Brain pericyte (primary cell): ENCODE measurements at places on chromosomes 4 and X.
A peak's percentile ranks its signal among the peaks of the same experiment; 100 is the strongest.

DNA sequence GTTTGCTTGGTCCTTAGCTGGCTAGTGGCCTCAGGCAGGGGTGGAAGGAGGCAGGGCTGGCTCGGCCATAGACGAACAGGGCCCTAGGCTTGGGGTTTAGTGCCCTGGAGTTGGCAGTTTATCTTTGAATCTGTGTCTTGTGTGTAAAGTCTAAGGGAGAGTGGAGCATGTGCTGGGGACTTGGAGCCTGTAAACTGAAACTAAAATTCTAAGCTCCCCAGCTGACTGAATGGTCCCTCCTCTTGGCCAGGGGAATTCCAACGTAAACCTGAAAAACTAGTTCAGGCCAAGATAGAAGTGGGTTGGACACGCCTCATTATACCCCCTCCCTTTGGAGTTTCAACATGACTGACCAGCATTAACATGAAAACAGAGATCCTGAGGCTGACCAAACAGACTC, 46.1 kb upstream of the GPR78 start:
- DNase-seq: no peak

DNA sequence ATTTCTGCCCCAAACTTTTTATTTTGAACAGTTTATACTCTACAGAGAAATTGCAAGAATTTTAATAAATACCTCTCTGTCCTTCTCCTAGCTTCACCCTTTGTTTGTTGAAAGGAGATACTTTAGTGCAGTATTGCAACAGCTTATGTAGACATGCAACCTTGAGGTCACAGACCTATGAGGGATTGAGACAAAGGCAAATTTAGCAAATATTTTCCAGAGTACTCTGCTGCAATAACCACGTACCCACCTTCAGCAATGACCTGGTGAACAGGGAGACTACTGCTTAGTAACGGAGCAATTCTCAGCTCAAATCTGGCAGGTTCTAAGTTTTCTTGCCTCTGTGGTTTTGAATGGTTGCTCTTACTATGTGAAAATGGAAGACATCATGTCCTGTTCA, 13.2 kb downstream of the FGA start:
- no peak for DNase-seq

- DNase-seq: peak; percentile 22
Observed at GRCh38 chr4:116358633-116359222, 726.6 kb downstream of the TRAM1L1 start.

DNA sequence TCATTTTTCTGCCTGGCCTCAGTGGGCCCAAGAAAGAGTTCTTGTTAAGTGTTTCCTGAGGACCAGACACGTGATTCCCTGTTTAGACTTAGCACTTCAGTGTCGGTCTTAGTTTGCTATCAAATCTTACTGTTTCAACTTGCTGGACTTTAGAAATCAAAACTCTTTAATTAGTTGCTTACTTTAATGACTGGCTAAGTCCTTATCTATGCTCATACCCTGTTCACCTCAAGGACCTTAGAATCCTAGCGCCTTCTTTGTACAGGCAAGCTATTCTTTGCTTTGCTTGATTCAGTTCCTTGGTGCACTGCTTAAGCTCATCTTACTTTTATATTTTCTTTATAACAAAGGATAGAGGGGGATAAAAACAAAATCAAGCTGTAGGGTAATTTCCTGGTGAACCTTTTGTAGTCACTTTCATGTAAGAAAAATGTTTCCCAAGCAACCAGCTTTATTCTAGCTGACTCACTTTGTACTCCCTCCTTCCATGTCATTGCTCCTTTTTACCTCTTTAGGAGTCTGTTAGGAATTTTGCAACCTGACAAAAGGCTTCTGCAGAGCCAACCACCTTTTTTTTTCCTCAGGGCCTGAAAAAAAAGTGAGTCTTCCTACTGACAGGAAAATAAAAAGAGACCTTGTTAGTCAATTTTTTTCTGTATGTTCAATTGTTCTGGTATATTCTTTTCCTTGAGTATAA, 14.7 kb downstream of the WDR44 start:
- DNase-seq: no peak

- DNase-seq: no peak
Observed at GRCh38 chr4:109547394-109547793, 12.7 kb upstream of the MCUB start.

DNA sequence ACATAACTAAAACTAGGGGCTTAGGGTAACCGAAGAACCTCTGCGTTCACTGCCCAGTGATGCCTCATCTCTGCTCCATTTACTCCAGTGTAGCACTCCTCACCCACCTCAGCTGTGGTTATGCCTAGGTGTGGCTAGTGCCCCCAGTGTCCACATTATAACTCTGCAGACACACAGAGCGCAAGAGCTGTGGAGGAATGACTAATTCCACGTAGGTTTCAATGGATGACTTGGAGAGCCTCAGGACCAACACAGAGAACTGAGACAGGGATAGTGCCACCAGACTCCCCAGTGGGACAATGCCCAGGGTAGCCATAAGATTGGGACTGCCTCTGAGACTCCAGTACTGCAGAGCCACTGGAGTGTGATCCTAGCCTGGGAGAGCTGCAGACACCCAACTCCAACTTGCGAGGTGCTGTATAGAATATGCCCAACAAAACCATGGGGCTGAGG, 542.4 kb upstream of the DIPK2B start:
- no peak for DNase-seq

DNA sequence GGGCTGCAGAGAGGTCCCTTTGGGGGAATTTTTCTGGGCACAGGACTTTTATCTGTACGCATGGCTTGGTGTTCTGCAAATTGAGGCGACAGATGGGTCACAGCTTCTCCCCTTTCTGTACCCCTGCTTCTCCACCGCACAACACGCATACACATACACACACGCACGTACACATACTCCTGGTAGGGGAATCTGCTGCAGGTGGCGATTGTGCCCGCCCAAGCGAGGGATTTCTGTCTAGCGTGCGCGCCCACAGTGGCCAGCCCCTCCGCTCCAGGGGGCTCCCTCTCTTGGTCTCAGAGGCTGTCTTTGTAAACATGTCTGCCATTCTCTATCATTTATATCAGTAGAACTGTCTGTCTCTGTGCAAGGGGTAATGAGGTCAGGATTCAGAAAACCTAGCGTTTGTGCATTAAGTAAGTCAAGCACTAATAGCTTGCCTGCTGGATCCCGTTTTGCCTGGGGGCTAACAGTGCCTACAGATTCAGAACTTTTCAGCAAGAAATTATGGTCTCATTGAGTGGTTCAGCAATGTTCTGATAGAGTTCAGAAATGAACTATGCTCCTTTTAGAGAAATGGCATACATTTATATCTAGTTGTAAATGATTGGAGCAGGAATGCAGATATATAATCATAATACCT, 2.2 kb downstream of the GRID2 start:
- no peak for DNase-seq

DNA sequence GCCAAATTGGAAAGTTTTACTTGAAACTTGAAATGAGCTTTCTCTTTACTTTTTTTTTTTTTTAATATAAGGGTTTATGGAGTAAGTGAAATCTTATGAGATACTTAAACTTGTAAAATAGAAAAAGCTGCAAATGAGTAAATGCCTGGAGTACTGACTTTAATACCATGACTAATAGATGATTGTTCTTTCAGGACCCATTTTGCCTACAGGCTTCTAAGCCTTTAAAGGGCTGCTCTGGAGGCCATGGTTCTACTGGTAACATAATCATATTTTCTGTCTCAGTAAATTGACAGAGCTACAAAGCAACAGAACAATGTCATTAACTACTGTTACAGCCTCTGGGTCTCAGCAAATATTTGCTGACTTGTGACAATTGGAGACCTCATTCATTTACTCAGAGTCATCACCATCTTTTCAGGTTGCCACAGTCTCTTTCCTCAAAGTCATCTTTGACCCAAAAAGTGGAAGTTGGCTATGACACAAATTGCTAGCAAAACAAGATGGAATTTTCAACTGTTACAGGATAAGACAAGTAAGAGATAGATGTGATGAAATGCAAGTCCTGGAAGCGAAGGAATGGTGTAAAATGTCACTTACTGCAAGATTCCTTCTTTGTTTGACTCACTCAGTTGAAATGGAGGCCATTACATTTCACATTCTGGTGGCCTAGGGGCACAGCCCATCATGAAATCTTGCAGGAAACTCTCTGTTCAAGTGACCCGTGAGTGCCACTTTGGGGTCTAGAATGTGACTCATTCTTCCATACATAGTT, 132.7 kb downstream of the BTC start:
- DNase-seq: no peak

DNA sequence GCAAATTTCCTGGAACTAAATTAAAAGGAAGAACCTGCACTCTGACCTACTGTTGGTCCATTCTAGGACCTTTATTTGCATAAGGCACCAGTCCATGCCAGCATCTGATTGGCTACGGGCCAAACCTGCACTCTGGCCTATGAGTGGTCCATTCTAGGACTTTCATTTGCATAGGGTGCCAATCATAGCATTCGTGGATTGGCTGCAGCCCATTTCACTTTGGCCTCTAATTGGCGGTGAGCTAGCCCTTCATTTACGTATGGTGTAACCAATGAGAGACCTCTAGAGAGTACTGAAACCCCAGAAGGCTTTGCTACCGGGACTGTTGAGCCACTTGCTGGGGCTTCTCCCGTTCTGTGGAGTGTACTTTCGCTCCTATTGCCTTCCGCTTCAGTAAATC, 6.1 kb upstream of the RNF175 start:
- no peak for DNase-seq

- DNase-seq: no peak
Observed at GRCh38 chr4:89329280-89329679, 21.7 kb upstream of the GPRIN3 start.
